ENCODE measurements at places on chromosomes 7 and 10.

GRCh38 chr7:104207348-104207730 lies 474 bp downstream of the ORC5 start:
- DNase-seq = no peak

DNA sequence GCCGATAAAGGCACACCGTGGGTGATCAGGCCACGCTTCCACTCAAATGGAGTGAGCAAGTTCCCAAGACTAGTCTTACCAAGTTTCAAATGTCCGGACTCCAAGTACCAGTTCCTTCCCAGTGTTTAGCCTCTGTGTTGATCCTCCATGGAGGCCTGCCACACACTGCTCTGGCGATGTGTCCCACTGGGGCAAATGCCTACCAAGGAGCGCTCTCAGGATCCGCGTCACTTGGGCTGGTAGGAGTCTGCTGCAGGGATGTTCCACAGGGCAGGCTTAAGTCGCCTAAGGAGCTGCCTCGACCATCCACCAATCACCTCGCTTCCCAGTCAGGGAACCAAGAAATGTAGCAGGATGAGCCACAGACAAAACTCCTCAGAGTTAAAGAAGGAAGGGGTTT lies 17.4 kb upstream of the MRLN start:
- DNase-seq = no peak

GRCh38 chr10:77478247-77478961 lies 159.2 kb downstream of the KCNMA1 start:
- DNase-seq = peak; percentile 47

DNA sequence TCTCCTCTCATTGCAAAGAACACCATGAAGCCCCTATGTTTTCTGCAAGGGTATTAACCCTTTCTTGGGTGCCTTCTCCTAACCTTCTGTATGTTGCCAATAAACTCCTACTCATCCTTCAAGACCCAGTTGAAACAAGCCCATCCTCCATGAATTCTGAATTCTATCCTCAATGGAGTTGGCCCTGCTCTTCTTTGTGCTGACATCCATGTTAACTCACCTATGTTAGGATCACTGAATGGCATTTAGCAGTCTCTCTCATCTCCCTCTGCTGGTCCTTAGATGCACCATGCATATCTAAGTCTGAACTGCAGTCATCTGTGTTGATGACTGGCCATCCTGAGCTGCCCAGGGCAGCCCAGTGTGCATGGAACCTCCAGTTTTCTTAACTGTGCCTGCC lies 129.8 kb downstream of the BUB3 start:
- DNase-seq = no peak

- peak; percentile 93 for DNase-seq
These were observed 6.9 kb upstream of the HYCC1 start for GRCh38 chr7:23020742-23021401.

DNA sequence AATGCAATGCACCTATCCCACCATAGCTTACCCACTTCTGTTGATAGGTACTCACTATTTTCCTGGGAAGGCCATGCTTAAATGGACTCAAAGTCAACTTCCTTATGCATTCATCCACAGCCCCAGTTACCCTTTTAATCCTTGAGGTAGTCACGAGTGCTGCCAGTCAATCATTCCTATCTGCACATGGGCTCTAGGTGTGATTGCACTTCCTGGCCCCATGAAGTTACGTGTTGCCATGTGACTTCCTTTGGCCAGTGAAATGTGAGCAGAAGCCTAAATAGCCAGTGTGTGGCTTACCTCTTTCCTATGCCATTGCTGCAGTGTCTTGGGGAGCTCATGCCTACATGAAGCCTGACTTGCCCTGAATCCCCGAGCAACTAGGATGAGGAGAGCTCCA lies 23.5 kb upstream of the EIF5AL1 start:
- no peak for DNase-seq

Data from fibroblast of the conjunctiva (primary cell).